Inflammatory macrophage treated with lipopolysaccharide for 1 hour (primary cell): ENCODE measurements at places on chromosomes 4 and X.
A peak's percentile ranks its signal among the peaks of the same experiment; 100 is the strongest.

GRCh38 chr4:11626066-11626465 lies 197.4 kb upstream of the HS3ST1 start:
- DNase-seq = no peak

GRCh38 chr4:26524011-26524410 lies 33.7 kb upstream of the CCKAR start:
- DNase-seq = no peak

DNA sequence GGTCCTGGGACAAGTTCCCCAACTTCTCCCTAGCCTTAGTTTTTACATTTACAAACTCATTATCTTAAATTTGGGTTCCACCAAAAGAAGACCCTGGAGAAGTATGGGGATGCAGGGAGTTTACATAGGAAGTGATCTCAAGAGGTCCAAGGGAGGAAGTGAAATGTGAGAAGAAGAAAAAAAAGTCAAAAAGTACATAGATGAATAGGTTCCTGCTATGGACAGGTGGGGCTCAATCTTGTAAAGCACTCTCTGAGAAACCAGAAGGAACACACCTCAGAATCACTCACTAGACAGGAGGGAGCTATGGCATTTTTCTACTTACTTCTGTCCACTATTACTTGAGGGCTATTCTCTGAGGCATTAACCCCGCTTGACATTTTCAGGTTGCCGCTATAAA lies 56.6 kb downstream of the ARHGAP6 start:
- no peak for DNase-seq

GRCh38 chrX:9745417-9746115 lies 20.1 kb downstream of the GPR143 start:
- DNase-seq = no peak

DNA sequence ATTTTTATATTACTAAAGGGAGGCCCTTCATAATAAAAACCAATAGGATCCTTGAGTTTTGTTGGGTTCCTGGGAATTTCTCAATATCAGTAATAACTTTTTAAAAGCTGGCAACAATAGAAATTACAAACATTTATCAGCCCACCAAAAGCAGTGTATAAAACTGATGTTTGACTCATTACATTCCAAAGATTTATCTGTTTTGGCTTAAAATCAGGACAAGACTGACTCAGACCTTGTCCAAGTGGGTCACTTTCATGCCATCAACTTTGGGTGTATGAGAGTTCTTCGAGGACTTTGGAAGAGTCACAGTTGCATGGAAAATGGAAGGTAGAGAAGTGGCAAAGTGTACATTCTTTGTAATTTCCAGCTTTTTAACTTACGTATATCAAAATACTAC lies 102.8 kb downstream of the FRMPD4 start:
- DNase-seq = no peak

DNA sequence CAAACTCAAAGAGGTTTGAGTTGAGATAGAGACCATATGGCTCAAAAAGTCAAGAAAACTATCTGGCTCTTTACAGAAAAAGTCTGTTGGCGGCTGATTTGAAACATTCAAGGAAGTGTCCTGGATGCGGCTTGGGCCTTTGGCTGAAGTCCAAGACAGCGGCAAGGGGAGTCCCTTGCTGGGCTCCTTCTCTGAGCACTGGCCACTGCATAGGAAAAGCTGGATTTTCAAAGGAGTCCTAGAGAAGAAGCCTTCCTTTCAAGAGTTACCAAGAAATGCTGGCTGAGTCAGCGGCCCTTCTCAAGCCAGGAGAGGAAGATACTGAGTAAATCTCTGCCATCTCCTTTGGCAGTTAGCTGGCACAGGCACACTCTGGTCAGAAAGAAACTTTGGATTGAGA lies 12.1 kb downstream of the APLN start:
- DNase-seq = peak; percentile 24

GRCh38 chrX:155112171-155112570 lies 40.9 kb downstream of the BRCC3 start:
- DNase-seq = no peak

GRCh38 chrX:107845625-107846024 lies 20.0 kb downstream of the MID2 start:
- peak; percentile 22 for DNase-seq

- DNase-seq = peak; percentile 2
Measured at GRCh38 chr4:35725131-35725530, 519.2 kb downstream of the ARAP2 start.

GRCh38 chrX:111869639-111870034 lies 6.3 kb upstream of the TRPC5OS start:
- peak; percentile 42 for DNase-seq

DNA sequence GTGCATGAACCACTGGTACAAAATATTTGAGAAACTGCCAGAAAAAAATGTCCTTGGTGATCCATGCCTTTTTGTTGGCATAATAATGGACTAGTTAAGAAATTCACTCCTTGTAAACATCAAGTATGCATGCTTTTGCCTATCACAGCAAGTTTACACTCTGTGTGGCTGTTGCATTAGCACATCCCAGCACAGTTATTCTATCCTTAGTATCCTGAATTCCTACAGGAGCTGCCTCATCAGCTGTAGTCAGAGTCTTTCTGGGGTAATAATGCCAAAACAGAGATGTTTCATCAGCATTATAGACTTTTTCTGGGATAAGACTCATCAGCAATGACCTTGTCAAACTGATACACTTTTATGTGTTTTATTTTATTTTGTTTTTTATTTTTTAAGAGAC lies 82.8 kb downstream of the CHIC2 start:
- no peak for DNase-seq

DNA sequence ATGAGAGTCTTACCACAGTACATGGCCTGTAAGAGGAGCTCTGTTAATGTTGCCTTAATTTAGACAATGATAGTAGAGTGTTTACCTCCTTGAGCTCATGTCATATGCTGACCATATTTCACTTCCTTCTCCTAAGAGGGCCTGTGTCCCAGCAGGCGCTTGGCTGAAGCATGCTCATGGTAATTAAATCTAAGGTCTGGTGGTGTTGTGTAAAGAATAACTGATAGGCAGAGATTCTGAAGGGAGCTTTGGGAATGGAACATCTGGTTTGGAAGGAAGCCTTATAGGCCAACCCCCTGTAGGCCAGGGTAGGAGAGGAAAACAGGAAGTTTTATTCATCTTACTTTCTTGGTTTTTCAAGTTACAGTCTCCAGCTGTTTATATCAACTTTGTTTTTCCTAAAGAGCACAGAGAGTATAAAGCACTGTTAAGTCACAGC lies 300.2 kb downstream of the USP46 start:
- DNase-seq = no peak

GRCh38 chrX:64182208-64182607 lies 23.3 kb downstream of the AMER1 start:
- DNase-seq = no peak

GRCh38 chr4:94350095-94350494 lies 7.5 kb upstream of the HPGDS start:
- DNase-seq = no peak

GRCh38 chr4:138393886-138394610 lies 151.9 kb upstream of the SLC7A11 start:
- DNase-seq = peak; percentile 72

DNA sequence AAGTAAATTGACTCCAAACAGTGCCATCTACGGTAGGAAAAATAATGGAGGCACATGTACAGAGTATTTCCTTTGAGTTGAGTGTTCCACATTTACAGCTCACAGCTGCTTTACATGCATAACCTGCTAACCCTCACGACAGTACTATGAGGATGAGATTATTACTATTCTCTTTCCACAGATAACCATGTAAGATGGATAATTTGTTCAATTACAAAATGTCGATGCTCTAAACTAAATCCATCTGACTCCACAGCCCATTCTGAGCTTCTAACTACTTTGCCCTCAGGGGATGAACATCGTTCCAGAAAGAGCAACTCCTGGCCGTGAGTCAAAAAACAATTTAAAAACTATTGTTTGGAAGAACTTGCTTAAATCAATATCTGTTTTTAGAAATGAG lies 330.4 kb upstream of the NWD2 start:
- no peak for DNase-seq

DNA sequence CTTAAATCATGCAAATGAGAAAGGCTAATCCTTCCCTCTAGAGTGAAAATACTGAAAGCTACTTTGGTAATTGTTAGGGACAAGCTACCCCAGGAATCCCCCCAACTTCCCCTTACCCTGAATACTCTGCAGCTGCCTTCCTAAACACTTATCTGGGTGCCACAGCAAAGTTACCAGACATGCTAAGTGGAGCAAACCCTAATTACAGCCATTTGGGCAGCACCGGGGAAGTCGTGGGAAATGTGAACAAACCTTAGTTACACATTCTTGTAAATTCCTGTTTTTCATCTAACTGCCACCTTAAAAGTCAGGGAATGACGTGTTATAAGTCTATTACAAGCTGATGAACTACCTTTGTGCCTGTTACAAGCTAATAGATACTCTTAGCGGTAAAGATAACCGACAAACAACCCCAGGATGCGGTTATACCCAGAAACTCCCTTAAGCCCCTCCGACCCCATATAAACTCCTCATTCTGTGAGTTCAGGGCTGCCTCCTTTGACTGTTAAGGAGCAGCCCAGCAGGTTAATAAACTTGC lies 66.0 kb upstream of the PLAC8 start:
- peak; percentile 99 for DNase-seq

DNA sequence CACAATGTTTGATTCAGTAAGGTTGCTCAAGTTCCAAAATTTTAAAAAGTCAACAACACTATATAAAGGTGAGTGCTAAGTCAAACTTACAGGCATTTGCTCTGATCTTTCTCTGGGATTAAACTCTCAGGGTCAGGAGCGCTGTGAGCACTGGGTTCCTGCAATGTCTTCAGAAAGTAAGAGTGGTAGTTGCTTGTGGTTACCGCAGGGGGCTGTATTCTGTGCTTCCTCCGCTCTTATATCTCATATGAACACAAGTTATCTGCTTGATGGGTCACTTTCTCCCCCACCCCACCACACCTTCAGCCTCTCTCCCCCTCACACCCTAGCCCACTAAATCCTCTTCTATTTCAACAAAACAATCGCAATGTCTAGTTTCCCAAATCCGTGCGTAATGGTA lies 116.4 kb upstream of the IGSF1 start:
- DNase-seq = no peak

GRCh38 chr4:8241211-8241779 lies 28.3 kb upstream of the HTRA3 start:
- no peak for DNase-seq

DNA sequence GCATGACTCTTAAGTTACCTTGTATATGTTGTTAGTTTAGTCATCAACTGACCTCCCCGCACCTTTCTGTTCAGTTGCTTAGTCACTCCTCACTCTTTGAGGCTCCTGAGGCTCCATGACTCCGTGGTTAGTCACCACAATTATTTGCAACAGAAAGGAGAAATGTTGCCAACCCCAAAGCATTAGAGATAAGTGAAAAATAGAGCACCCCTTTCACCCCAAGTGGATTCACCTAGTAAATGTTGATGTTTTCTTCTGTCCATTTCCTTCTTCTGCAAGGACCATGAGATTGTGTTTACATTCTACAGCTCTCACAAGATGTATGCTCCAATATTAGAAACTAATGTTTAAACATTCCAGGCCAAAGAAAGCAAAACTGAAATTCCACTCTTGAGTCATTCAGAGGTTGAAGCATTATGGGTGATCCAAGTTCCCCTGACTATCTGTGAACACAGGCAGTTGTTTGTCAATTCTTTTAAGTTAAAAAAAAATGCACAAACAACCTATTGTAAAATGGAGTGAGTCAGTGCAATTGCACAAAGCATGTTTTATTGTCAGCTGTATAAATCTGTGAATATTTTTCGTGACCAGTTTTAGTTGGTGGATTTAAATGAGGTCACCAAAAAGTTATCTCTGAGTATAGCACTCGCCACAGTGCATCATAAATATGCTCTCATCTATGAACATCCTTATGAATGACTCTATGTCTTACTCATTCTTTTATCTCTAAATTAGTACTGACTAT lies 552.4 kb upstream of the MAGEB2 start:
- DNase-seq = no peak

GRCh38 chr4:73068491-73069337 lies 802 bp downstream of the COX18 start:
- peak; percentile 56 for DNase-seq

GRCh38 chr4:71216316-71216959 lies 122.4 kb upstream of the SLC4A4 start:
- no peak for DNase-seq

DNA sequence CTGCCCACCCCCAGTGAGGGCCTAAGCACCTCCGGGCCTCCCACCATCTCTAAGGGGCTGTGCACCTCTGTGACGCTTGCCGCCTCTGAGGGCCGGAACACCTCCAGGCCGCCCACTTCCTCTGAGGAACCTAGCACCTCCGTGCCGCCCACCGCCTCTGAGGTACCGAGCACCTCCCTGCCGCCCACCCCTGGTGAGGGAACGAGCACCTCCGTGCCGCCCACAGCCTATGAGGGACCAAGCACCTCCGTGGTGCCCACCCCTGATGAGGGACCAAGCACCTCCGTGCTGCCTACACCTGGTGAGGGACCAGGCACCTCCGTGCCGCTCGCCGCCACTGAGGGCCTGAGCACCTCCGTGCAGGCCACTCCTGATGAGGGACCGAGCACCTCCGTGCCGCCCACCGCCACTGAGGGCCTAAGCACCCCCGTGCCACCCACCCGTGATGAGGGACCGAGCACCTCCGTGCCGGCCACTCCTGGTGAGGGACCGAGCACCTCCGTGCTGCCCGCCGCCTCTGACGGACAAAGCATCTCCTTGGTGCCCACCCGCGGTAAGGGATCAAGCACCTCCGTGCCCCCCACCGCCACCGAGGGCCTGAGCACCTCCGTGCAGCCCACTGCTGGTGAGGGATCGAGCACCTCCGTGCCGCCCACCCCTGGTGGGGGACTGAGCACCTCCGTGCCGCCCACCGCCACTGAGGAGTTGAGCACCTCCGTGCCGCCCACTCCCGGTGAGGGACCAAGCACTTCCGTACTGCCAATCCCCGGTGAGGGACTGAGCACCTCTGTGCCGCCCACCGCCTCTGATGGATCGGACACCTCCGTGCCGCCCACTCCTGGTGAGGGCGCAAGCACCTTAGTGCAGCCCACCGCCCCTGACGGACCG lies 977 bp downstream of the MAGEE1 start:
- DNase-seq = no peak

- DNase-seq = no peak
Measured at GRCh38 chr4:25215511-25215910, 18.3 kb upstream of the PI4K2B start.

- no peak for DNase-seq
Measured at GRCh38 chrX:72271812-72272211, 5.2 kb downstream of the RPS4X start.

DNA sequence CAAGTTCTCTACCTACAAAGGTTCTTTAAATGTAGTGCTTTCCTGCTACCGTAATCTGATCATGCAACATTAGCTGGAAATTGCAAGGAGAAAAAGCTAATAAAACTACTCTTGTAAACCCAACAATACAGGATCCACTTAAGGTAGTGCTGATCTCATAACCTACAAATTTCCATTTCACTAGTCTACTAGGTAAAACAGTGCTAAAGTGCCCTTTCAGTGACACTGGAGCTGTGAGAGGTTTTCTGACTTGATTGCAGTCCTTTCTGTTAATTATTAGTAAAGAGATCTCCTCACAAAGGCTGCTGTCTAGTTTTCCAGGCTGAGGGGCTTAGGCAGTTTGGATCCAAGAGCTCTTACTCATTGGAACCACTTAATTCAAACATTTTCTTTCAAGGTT lies 1118.7 kb downstream of the SH3BGRL start:
- DNase-seq = no peak
